ENCODE measurements at places on chromosomes 13 and 19.

- no peak for DNase-seq
These were observed 236.3 kb downstream of the OLFM4 start for GRCh38 chr13:53264751-53265385.

DNA sequence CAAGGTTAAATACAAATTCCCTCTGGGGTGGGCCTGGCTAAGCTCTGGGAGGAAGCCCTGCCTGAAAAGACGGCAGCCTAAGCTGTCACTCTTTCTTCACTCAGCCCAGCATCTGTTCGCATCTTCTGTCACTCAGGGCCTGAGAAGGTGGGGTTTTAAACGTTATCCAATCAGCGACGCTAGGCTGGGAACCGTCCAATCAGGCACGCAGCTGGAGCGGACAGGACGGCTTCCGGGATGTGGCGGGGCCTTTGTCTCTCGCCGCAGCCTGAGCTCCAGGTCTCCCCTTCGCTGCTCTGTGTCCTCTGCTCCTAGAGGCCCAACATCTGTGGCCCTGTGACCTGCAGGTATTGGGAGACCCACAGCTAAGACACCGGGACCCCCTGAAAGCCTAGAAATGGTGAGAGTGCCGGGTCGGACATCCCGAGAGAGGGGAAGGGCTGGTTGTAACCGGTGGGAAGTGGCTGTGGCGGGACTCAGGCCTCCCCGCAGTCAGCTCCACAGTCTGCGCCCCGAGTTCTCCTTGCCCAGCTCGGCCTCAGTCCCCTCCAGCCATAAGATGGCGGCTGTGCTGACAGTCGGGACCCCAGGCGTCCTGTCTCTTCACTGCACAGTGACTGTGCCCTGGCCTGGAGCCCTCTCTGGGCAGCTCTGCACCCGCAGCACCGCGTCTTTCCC, at the start of gene ZNF431:
Gene ZNF431 (plus strand): TSS at position 254 of the 678 bp plus-strand sequence. CDS start 144 bp downstream, at position 398.
- peak; percentile 32 for DNase-seq

- DNase-seq, result no peak
These were observed 68.6 kb downstream of the DPF1 start for GRCh38 chr19:38155453-38155852.

GRCh38 chr19:5792224-5792623, 1.3 kb upstream of the DUS3L start:
- no peak for DNase-seq

GRCh38 chr19:27744926-27745768, 1467.8 kb downstream of the UQCRFS1 start:
- no peak for DNase-seq

DNA sequence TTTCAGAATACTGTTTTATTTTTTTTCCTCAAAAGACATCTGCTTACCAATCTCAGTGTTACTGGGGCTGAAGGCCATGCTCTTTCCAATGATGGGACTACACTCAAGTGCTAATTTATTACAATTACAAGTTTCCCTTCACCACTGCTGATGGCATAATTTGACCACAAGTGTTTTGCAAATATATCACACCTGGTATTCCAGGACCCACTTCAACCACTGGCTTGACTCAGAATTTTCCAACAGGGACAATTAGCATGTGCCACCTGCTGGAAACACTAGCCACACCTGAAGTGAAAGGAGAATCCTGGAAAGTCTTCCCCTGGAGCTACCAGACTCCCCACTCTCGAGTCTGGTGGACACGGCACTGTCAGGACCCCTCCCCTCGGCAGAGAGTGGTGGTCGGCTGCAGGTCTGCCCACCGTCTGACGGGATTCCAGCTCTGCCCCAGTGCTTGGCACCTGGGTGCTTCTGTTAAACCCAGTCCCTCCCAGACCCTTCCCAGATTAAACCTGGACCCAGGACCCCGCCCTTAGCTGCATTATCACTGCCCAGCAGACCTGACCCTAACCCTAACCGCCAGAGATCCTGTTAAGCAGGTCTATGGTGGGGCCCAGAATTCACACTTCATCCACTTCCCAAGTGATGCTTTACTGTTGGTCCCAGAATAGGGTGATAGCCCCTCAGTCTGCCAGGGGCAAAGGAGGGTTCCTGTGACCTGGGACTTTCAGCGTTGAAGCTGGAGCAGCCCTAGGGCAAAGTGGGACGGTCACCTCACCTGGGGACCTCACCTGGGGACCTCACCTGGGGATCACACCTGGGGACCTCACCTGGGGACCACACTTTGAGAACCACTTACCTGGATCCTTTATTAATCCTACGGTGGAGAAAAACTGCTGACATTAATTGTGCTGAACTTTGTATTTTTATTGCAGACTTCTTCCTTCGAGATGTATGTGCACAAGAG, 17.6 kb upstream of the RASA3 start:
- DNase-seq, result peak; percentile 96

GRCh38 chr19:51263808-51264207, 12.9 kb downstream of the SIGLECL1 start:
- DNase-seq, result no peak

- DNase-seq, result no peak
These were observed 10.8 kb upstream of the PDCD5 start for GRCh38 chr19:32570081-32570785.

GRCh38 chr19:17718550-17718946, 732 bp upstream of the MAP1S start:
- no peak for DNase-seq

DNA sequence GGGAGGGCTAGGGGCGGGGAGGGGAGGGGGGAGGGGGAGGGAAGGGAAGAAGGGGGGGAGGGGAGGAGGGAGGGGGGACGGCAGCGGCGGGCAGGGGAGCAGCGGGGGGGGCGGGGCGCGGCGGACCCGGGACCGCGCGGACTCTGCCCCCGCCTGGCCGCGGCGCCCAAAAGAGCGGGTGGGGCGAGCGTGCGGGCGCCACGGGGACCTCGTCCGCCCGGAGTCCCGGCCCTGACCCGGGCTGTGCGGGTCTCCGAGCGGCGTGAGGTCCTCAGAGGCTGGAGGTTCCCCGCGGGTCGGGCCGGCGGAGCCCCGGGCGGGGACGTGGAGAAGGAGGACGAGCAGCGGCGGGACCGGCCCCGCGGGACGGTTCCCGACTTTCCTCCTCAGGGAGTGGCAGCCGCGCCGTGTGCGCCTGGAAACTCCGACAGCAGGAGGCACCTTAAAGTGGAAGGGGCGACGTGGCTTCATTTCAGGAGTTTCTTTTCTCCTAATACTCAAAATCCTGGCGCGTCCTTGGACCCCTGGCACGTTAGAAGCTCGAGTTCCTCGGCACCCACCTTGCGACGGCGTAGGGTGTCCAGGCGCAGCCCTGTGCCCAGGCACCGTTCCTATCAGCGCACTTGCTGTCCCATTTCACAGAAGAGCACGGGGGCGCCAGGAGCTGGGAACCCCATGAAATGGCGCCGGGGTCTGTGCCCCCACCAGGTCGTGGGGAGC, 518 bp upstream of the PLPP2 start:
- no peak for DNase-seq

GRCh38 chr13:53920916-53921315, 892.3 kb downstream of the OLFM4 start:
- no peak for DNase-seq

- DNase-seq, result no peak
These were observed 22.2 kb upstream of the KLF5 start for GRCh38 chr13:73036566-73036965.

DNA sequence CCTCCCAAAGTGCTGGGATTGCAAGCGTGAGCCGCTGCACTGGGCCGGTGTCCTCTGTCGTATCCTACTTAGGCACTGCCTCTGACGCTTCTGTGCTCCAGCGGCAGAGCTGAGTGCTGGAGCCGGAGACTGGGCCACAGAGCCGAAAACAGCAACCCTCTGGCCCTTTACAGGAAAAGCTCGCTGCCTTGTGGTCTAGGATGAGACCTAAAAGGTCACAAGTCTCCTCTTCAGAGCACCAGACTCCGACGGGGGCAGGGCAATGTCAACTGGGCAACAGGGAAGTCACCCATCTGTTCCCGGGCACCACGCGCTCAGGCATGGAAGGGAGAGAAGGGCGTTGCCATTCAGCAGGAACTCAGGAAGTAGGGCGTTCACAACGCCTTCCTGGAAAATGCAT, 91.7 kb downstream of the GADD45B start:
- DNase-seq, result no peak

DNA sequence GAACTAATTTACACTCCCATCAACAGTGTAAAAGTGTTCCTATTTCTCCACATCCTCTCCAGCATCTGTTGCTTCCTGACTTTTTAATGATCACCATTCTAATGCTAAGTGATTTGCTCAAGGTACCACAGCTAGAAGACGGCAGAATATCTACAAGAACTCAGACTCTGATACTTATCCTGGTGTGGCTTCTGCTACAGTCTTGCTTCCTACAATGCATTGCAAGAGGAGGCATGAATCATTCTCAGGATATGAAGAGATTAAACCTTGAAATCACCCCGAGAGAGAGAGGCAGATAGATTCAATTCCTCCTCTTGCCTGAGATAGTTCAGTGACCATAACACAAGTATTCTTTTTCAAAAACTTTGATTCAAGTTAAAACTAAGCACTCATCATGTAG, 306.4 kb downstream of the TBC1D4 start:
- DNase-seq, result no peak

GRCh38 chr13:100396776-100397175, 191.8 kb downstream of the GGACT start:
- DNase-seq, result no peak

GRCh38 chr13:50693727-50694126, 149.8 kb downstream of the DLEU7 start:
- no peak for DNase-seq

DNA sequence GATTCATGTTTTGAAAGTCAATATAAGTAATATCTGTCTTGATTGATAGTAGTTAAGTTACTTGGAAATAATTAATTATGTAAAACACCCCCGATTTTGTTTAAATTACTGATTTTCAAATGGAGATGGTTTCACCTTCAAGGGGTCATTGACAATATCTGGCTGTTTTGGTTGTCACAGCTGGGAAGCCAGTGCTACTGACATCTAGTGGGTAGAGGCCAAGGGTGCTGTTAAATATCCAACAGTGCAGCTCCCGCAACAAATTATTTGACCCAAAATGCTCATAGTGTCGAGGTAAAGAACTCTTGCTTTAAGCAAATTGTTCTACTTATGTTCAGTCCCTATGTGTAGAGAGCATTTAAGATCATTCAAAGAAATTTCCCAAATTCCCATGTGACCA, 50.6 kb upstream of the PCDH20 start:
- DNase-seq, result no peak

- DNase-seq, result no peak
These were observed at the start of gene TMPRSS9 for GRCh38 chr19:2359992-2360685. Gene TMPRSS9, plus strand, starts transcription at chr19:2360265. Its CDS starts 29,521 bp downstream, at chr19:2389786.

DNA sequence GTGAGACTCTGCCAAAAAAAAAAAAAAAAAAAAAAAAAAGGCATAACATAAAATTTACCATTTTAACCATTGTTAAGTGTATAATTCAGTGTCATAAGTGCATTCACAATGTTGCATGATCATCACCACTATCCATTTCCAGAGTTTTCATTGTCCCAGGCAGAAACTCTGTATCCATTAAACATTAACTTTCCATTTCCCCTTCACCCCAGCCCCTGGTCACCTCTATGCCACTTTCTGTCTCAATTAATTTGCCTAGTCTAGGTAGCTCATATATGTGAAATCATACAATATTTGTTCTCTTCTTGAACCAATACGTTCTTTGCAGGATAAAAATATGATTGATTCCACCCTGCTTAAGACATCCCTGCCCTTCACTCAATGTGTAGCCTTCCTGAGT, 31.0 kb upstream of the VWA8 start:
- DNase-seq, result no peak

DNA sequence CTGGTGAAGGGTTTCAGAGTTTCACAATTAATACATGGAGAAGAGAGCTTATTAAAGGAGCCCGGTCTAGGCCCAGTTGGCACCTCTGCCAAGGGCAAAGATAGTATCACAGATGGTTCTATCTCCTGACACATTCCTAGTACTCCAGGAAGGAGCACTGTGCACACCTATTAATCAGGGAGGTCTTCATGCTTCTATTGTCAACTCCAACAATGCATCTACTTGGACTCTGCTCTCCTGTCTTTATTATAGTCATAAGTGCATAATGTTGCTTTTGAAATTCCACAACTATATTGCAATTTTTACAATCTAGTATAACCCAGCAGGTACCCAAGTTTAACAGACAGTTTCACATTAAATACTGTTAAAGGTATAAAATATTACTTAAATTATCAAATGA, 174.5 kb upstream of the TSC22D1 start:
- no peak for DNase-seq

GRCh38 chr13:89832827-89833226, 1514.7 kb upstream of the MIR17HG start:
- no peak for DNase-seq

- no peak for DNase-seq
These were observed 924.2 kb downstream of the UQCRFS1 start for GRCh38 chr19:28288572-28289264.

DNA sequence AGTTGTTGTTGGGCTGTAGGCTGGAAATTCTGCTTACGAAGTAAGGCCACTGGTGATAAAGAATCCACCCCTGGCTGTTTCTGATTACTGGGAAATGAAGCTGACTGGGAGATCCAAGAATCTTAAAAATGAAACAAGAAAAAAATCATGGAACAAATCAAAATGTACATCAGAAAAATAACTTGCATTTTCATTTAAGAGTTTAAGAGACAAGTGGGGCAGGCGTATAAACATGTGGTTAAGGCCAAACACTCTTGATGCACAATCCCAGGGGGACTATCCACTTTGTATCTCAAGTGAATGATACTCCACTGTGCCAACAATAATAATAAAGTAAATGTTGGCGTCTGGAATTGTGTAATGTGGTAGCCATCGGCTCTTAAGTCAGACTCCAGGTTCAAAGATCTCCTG, 24.6 kb downstream of the ZMYM5 start:
- no peak for DNase-seq

GRCh38 chr13:68124437-68125086, 894.4 kb upstream of the PCDH9 start:
- DNase-seq, result no peak

DNA sequence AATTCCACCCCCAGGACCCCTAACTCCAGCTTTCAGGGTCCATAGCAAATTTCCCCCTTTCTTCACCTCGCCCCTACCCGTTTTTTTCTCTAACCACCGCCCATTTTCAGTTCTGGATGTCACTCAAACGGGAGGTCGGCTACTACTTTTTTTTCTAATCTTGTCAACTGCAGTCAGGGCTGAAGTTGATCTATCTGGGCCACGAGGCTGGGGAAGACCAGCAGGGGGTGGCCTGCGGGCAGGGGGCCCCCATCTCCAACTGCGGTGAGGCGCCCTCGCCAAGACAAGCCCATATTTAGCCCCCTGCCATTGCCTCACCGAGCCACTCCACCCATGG, 748 bp downstream of the LHFPL6 start:
- DNase-seq, result no peak

- DNase-seq, result no peak
These were observed 3.6 kb upstream of the KCNN4 start for GRCh38 chr19:43784241-43784980.

GRCh38 chr19:17549085-17549740, 6.2 kb upstream of the COLGALT1 start:
- no peak for DNase-seq

- DNase-seq, result peak; percentile 35
These were observed 2.6 kb upstream of the JUNB start for GRCh38 chr19:12788682-12789097.

GRCh38 chr13:33340631-33341030, 55.1 kb upstream of the STARD13 start:
- no peak for DNase-seq

GRCh38 chr13:87810391-87810801, 139.2 kb downstream of the SLITRK5 start:
- no peak for DNase-seq

GRCh38 chr13:40682449-40683240, 16.2 kb upstream of the FOXO1 start:
- DNase-seq, result no peak

All from NCI-H1417 treated with DMSO at 0.1 percent for 48 hours (cell line).